ENCODE measurements at places on chromosomes 7 and 10. TPM values are rescaled to one million over a fixed set of nuclear protein-coding genes. Genes with fewer than 3 reads are reported as not detected.
A peak's percentile ranks its signal among the peaks of the same experiment; 100 is the strongest.

LRGUK gene
- total RNA-seq, result 0.30 TPM

AKR1E2 gene
- 1.7 TPM for total RNA-seq

- no peaks in the 10 kb centered on the region for H3K36me3 ChIP-seq
- DNase-seq, result no peak
- no peak overlapping the region for H3K27ac ChIP-seq
- H3K27me3 ChIP-seq, result peaks cover 42% of the 10 kb centered on the region
- H3K4me1 ChIP-seq, result no peaks in the 10 kb centered on the region
Observed at GRCh38 chr7:76231071-76231470, 29.4 kb downstream of the SRRM3 start.

- no peak overlapping the region for H3K27ac ChIP-seq
- H3K4me3 ChIP-seq, result no peak overlapping the region
- H3K4me1 ChIP-seq, result peaks cover 16% of the 10 kb centered on the region
- no peak for DNase-seq
Observed at GRCh38 chr7:27652518-27652917, 10.2 kb downstream of the HIBADH start.

- no peak for DNase-seq
- H3K36me3 ChIP-seq, result no peaks in the 10 kb centered on the region
- H3K27me3 ChIP-seq, result peaks cover 21% of the 10 kb centered on the region
- H3K27ac ChIP-seq, result no peak overlapping the region
- H3K4me3 ChIP-seq, result no peak overlapping the region
Observed at GRCh38 chr10:33402220-33403073, 68.0 kb upstream of the NRP1 start.

DNA sequence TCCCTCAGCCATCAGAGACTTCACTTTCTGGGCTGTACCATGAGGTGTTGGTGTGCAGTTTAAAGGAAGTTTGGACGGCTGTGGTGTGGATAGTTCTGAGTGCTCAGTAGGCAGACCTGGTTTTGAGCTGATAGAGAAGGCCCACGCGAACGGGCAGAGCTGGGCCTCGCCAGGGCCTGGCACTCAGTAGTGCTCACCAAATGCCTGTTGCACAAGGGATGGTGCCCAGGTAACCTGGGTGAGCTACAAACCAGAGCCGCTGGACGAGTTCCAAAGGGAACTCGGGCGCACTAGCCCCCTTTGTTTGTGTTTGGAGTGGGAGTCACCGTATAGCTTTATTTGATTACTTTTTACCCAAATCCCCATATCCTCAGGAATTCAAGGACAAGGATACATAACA lies 95.5 kb downstream of the LHPP start:
- no peak overlapping the region for H3K27ac ChIP-seq
- peaks cover 4% of the 10 kb centered on the region for H3K36me3 ChIP-seq
- DNase-seq, result no peak
- peaks cover 27% of the 10 kb centered on the region for H3K4me1 ChIP-seq
- no peak overlapping the region for H3K4me3 ChIP-seq
- H3K27me3 ChIP-seq, result no peaks in the 10 kb centered on the region

- H3K36me3 ChIP-seq, result no peaks in the 10 kb centered on the region
- no peak overlapping the region for H3K27ac ChIP-seq
- H3K4me3 ChIP-seq, result no peak overlapping the region
- no peak for DNase-seq
Observed at GRCh38 chr7:27697861-27698430, 35.3 kb upstream of the HIBADH start.

- no peak overlapping the region for H3K27ac ChIP-seq
- no peaks in the 10 kb centered on the region for H3K27me3 ChIP-seq
- DNase-seq, result no peak
- H3K4me3 ChIP-seq, result no peak overlapping the region
Observed at GRCh38 chr7:44700322-44700721, 48.3 kb upstream of the ZMIZ2 start.

- H3K27me3 ChIP-seq, result no peaks in the 10 kb centered on the region
- H3K27ac ChIP-seq, result no peak overlapping the region
- H3K36me3 ChIP-seq, result peaks cover 4% of the 10 kb centered on the region
- H3K4me3 ChIP-seq, result no peak overlapping the region
- peaks cover 25% of the 10 kb centered on the region for H3K4me1 ChIP-seq
Observed at GRCh38 chr7:80369321-80369720, 142.5 kb downstream of the GNAT3 start.

KLF14 gene
- not detected for total RNA-seq

DNA sequence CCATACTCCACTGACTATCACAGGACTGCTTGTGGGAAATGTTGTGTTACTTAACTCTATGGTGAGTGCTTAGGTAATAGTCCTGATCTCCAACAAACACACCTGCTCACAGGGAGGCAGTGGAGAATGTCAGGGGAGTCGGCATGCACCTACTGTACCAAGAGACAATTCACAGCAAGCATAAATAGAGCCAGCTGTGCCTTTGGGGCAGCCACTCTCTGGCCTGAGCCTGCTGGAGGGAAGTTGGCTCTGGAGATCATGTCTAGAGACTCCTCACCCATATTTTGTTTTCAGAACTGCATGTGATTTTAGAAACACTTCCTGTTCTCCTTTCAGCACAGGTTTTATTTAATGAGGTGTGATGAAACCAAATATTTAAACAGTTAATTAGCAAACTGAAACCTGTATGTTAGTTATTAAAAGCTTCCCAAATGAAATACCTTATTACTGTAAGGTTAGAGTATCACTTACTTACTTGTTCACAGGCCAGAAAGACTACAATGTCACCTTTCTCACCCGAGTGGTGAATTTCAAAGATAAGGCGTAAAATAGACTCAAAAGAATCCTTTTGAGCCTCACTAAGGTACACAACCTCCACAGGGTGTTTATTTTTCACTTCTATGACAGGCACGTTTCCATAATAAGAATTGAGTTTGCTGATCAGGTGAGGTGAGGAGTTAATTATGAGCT lies 21.8 kb downstream of the DHX32 start:
- H3K36me3 ChIP-seq, result peaks cover 15% of the 10 kb centered on the region
- no peak overlapping the region for H3K4me3 ChIP-seq
- H3K27ac ChIP-seq, result no peak overlapping the region
- no peaks in the 10 kb centered on the region for H3K27me3 ChIP-seq
- DNase-seq, result no peak

GNAT3 gene
- total RNA-seq, result not detected

DNA sequence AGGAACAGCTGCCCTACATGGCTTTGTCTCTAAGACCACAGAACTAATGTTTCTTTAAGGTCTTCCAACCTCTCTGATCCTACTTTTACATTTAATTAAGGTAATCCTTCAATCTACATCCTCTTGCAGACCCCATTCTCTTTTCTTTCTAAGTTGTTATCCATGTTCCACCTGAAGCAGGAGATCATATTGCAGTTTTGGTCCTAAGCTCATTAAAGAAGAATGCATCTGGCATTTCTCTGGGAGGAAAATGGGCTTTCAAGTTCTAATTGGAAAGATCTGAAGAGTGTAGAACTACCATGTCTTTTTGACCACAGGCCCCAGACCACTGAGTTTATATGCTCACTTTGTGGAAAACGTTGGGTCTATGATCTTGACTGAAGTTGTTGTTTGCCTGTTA lies 111.2 kb downstream of the SEM1 start:
- no peak overlapping the region for H3K27ac ChIP-seq
- H3K4me3 ChIP-seq, result no peak overlapping the region
- peaks cover 6% of the 10 kb centered on the region for H3K27me3 ChIP-seq
- peaks cover 12% of the 10 kb centered on the region for H3K4me1 ChIP-seq
- no peak for DNase-seq
- no peaks in the 10 kb centered on the region for H3K36me3 ChIP-seq

CFAP58 gene
- total RNA-seq, result 0.29 TPM

GRCh38 chr10:72782649-72783330 lies 90.8 kb downstream of the MCU start:
- H3K4me1 ChIP-seq, result peaks cover 53% of the 10 kb centered on the region
- no peaks in the 10 kb centered on the region for H3K27me3 ChIP-seq
- DNase-seq, result no peak
- peak overlapping the region; percentile 88 for H3K27ac ChIP-seq
- peaks cover 1% of the 10 kb centered on the region for H3K36me3 ChIP-seq
- H3K4me3 ChIP-seq, result no peak overlapping the region

DNA sequence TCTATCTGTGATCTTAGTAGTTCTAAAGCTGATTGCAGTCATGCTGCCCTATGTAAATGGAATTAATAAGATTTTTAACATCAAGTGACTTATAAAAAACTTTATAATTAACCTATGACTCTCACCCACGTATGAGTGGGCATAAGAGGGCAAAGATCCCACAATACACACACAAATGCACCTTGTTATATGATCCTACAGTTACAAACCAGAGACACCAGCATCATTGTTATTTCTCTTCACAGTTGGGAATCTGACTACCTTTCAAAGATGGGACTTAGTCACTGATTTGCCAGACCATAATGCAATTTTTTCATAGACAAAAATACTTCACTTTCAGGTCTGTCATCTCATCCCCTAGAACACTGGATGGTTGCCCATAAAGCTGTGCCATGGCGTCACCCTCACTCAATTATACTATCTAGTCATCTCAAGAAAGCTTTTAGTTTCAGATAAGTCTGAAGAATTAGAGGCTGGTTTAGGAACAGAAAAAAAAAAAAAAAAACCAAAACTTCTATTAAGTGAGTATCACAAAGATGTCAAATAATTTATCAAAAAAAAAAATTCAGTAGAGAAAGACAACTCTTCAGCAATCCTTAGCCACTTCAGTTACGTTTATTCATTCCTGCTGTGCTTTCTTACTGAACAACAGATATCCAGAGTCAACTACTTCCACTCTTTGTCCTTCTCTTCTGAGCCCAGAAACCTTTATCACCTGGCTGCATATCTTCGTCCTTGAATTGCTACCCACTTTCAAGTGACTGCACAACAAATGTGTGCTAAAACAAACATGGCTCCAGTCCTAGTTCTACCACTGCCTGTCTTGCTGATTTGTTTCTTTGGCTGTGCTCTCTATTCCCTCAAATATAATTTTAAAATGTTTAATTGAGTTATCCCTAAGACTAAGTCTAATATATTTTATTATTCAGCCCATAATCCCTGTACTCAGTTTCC lies 175.0 kb upstream of the CHRM2 start:
- H3K36me3 ChIP-seq, result no peaks in the 10 kb centered on the region
- no peaks in the 10 kb centered on the region for H3K4me1 ChIP-seq
- H3K27ac ChIP-seq, result no peak overlapping the region
- no peak overlapping the region for H3K4me3 ChIP-seq
- no peaks in the 10 kb centered on the region for H3K27me3 ChIP-seq
- no peak for DNase-seq

- H3K36me3 ChIP-seq, result no peaks in the 10 kb centered on the region
- no peak overlapping the region for H3K4me3 ChIP-seq
- no peak for DNase-seq
Observed at GRCh38 chr7:150398108-150398964, 19.2 kb downstream of the ZNF775 start.

DNA sequence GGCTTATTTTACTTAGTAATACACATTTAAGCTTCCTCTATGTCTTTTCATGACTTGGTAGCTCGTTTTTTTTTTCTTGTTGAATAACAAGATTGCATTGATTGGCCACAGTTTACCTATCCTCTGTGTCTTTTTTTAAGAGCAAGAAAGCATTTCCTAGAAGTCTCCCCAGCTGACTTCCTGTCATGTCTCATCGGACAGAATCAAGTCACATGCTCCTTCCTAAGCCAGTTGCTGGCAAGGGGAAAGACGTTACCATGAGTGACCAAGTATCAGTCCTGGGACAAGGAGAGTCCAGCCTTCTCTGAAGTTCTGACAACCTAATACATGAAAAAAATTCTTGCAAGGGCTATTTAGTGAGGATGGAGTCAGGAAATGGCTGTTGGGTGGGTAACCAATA lies 24.9 kb upstream of the SFRP5 start:
- DNase-seq, result no peak
- no peaks in the 10 kb centered on the region for H3K36me3 ChIP-seq
- H3K27me3 ChIP-seq, result peaks cover 58% of the 10 kb centered on the region

GRCh38 chr10:61942604-61943461 lies 41.3 kb downstream of the ARID5B start:
- H3K27me3 ChIP-seq, result no peaks in the 10 kb centered on the region
- DNase-seq, result no peak
- peaks cover 22% of the 10 kb centered on the region for H3K36me3 ChIP-seq
- peak overlapping the region; percentile 93 for H3K27ac ChIP-seq
- H3K4me1 ChIP-seq, result peaks cover 70% of the 10 kb centered on the region
- peak overlapping the region; percentile 26 for H3K4me3 ChIP-seq

SNX10 gene
- not detected for total RNA-seq
